ENCODE measurements at places on chromosomes 2 and 18. TPM values are rescaled to one million over a fixed set of nuclear protein-coding genes. Genes with fewer than 3 reads are reported as not detected.

DNA sequence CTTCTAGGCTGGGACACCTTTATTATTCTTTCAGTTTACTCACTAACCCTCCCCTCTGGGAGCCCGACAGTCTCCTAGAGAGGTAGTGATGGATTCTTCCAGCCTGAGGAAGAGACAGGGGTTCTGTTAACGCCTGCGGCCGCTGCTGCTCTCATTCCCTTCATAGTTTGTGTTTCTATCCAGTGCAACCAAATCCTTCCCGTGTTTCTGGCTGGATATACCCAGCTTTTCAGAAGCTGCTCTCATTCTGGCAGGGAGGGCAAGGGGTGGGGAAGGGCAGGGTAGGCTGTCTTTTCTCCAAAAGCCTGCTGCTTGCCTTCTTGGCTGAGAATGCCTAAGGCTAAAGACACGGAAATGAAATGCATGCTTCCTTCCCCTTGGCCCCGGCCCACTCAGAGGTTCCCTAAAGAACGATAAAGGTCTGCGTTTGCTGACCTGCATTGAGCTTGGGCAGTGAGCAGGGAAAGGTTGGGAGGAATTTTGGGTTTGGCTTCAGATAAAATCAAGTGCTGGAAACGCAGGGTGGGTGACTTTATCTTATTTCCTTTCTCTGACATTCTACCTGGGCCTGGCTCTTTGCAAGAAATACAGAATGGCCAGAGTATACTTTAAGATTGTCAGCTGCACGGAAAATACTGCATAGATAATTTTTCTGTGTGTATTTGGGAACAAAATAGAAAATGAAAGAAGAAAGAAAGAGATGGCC lies 390.9 kb downstream of the NBAS start:
- peak; percentile 55 for ATAC-seq

DNA sequence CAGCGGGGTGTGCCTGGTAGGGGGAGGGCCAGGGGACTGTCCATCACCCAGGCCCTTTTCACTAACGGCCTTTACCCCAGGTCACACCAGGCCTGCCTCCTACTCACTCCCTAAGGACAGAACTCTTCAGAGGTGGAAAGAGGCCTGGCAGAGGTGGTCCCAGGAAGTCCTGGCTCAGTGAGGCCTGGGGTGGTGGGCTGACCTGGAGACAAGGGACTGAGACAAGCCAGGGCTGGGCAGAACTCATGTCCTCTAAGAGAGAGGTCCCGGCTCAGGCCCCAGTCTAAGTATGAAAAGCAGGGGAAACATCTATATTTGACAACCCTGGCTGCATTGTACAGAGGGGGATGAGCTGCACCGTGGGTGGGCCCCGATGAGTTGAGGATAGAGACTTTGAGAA lies 65.9 kb upstream of the TEX51 start:
- no peak for ATAC-seq

DNA sequence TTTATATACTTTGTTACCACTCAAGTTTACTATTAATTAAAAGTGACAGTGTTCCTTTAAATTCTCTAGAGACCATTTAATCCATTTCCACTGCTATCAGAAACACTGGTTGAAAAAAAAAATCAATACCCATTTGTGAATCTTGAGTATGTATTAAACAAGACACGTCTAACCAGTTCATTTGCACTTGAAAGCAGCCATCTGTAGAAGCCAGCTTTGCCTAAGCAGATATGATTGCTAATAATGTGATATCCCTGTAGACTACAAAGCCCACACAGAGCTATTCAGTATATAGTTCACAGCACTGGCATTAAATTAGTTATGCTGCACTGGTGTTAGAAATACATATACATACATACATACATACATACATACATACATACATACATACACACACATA lies 111.8 kb upstream of the SP3 start:
- no peak for ATAC-seq

DAW1 gene
- not detected for total RNA-seq
